ENCODE measurements at places on chromosomes 2 and 18. TPM values are rescaled to one million over a fixed set of nuclear protein-coding genes. Genes with fewer than 3 reads are reported as not detected.

DNA sequence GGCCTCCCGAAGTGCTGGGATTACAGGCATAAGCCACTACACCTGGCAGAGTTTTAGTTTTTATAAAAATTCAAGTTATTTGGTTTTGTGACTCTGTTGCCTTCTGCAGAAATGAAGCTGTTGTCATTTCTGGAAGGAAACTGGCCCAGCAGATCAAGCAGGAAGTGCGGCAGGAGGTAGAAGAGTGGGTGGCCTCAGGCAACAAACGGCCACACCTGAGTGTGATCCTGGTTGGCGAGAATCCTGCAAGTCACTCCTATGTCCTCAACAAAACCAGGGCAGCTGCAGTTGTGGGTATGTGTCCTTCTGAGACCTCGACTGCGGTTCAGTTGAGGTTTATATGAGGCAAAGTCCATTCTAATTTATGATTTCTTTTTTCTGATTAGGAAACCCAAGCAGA is 7.2 kb downstream of the MTHFD2 start:
- DNase-seq, result no peak

GRCh38 chr2:88176352-88176984 is 6.3 kb downstream of the THNSL2 start:
- DNase-seq, result no peak

- no peak for DNase-seq
These were observed 36.2 kb downstream of the THADA start for GRCh38 chr2:43559391-43560230.

GRCh38 chr18:42274488-42275137 is 319.6 kb downstream of the PIK3C3 start:
- DNase-seq, result no peak

DNA sequence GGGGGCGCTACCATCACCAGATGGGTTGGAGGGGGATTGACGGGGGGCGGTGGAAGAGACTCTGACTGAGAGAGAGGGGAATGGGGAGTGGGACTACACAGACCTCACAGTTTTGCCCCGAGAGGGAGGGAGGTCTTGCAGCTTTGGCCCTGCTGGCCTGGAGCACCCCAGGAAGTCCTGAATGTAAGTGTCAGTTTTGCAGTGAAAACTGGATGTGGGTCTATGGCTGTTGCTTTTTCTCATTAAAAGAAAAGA is 2.4 kb downstream of the TCF7L1 start:
- DNase-seq, result no peak

DNA sequence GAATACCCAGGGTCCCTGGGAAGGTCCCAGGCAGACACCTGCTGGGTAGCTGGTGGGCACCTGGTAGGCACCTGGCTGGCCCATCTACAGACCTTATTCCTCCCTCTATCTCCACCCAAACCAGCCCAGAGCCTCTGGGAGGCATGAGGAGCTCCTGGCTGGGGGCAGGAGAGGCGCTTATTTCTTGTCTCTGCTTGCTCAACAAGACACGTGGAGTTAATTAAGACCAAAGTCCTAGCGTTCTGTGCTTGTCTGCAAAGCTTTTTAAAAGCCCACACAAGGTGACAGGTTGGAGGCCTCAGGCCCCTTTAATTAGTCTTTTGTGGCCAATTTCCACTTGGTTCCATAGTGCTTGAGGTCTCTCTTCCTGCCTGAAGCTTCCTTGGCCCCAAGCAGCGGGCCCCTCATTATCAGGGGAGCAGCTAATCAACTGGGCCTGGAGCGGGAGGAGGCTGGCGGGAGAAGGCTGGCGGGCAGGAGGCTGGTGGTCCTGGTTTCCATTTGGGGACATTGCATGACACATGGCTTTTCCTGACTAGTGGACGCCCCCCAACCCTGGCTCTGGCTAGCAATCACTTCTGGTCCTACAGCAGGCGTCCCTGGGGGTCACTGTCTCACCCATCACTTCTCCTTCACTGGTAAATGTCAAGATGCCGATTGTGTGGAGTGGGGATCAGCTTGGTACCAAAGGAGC is 65.4 kb upstream of the HDAC4 start:
- DNase-seq, result no peak

DNA sequence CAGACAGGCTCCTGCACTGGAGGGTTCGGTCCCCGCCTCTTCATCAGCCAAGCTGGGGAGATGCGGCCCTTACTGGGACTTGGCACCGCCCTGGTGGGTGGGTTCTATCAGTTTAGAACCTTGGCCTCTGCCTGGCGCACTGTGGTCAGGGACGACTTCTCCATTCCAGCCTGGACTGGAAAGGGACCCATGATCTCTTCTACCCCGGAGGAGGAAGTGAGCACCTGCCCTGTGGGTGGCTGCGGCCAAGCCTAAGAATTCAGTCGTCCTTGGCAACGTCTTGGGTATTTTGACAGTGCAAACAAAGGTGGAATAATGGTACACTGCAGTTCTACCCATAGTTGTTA is 106.9 kb upstream of the CD302 start:
- no peak for DNase-seq

- no peak for DNase-seq
These were observed 17.1 kb upstream of the TTC21B start for GRCh38 chr2:165970663-165971062.

Gene FLACC1
- 7.1 TPM for total RNA-seq

Gene LDLRAD4
- total RNA-seq, result 43.9 TPM

Measured in spinal cord (tissue), 10 donors.